NCI-H1694 (cell line): ENCODE measurements at places on chromosomes 3 and 15.

DNA sequence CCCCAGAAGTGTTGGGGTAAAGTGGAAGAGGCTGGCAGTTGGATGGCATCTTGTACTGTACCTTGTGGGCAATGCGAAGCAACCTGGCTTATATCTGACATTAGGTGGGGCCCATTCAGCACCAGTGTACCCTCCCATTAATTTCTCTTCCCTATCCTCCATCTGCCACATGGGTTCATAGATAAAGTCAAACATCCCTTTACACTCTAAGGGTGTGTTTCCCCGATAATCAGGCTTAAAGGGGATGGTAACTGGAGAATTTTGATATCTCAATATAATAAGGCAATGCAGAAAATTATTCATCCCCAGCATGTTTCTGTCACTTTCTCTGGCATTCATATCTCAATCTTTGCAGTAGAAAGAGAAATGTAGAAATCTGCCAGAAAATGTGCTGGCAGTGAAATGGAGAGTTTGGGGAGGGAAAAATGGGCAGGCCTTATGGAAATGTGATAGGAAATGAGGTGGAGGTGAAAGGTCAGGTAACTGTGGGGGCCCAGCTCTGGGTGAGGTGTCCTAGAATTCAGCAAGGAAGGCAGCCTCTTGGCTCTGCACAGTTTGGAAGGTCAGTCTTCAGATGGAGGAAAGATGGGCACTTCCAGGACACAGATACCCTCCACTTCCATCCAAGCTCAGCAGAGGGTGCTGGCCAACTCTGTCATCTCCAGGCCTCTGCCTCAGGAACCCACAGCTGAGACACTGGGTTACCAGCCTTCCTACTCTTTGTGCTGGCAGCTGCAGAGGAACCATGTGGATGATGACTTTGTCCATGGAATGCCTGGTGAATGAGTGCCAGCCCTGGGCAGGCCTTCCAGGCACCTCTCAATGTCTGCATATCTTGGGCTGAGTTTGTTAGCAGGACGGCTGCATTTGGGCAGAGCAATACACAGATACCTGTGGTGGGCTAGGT, 325.9 kb upstream of the CTDSPL start:
- no peak for DNase-seq

DNA sequence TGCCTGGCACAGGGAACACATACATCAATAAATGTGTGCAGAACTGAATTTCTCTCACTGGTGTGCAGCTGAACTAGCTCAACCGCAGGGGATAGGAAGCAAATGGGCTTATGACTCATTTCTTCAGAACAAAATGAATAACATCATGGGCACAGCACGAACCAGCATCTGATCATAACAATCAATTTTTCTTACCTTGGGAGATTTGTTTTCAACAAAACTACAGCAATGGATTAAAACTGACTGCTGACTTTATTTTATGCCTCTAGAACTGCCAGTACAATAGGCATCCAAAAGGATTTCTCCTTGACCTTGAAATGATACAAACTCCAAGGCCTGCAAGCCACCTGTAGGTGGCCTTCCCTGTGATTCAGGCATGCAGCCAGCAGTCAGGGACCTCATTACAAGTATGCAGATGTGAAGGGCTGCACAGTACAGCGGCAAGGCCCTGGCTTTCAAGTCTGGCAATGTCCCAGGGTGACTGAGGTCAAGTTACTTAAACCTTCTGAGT, 26.1 kb downstream of the TAMM41 start:
- peak; percentile 9 for DNase-seq

GRCh38 chr3:70885636-70886035, 573.2 kb upstream of the MDFIC2 start:
- DNase-seq, result no peak

GRCh38 chr3:157436583-157437291, at the start of gene PTX3:
TSS of gene PTX3 (plus strand) at chr3:157436850. CDS start at chr3:157436934, 84 bp downstream.
- DNase-seq, result no peak

DNA sequence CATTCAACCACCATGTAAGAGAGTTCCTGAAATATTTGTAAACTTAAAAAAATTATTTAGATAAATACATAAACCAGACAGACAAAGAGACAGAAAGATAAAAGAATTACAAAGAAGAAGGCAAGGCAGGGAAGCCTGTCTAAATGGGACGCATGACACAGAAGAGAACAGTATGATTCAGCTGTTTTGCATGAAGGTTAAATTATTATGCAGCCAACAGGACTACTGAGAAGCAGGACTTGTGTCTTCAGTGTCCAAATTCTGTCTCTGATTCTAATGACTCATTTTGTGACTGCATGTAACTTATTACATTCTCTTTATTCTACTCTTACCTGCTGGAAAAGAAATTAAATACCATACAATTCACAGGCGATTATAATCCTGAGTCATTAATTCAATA, 340.4 kb upstream of the KCNMB2 start:
- no peak for DNase-seq

DNA sequence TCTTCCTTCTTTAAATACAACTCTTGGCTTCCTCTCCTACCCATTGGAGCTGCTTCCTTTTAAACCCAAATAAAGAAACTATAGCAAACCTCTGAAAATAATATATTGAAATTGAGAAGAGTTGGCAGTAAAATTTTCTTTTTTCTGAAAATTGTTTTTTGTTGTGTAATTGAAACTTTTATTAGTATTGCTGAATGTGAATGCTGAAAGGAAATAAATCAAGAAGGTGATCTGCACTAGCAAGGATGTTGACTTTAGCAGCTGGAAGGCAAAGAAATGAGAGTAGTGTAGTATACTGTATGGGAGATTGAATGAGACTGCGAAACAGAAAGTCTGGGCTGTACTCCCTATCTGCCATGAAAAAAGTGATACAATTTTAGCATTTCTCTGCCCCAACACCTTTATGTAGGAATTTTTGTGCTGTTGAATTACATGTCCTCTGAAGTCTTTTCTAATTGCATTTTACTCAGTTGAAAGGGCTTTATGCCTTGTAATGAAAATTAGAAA, 166.3 kb downstream of the DOCK3 start:
- DNase-seq, result no peak

DNA sequence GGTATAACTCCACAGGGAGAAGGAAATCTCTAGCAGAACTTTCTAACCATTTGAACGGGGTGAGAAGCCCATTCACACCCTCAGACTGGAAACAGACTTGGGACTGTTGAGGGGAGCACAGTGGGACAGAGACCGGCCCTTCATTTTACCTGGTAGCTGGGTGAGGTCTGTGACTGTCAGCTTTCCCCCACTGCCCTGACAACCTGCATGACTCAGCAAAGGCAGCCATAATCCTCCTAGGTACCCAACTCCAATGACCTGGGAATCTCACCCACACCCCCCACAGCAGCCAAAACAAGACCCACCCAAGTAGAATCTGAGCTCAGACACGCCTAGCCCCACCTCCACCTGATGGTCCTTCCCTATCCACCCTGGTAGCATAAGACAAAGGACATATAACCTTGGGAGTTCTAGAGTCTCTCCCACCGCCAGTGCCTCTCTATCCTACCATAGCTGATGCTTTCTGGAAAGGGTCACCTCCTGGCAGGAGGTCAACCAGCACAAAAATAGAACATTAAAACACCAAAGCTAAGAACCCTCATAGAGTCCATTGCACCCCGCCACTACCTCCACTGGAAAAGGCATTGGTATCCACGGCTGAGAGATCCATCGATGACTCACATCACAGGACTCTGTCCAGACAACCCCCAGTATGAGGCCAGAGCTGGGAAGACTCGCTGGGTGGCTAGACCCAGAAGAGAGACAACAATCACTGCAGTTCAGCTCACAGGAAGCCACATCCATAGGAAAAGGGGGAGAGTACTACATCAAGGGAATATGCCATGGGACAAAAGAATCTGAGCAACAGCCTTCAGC, 28.0 kb downstream of the SENP7 start:
- DNase-seq, result no peak

DNA sequence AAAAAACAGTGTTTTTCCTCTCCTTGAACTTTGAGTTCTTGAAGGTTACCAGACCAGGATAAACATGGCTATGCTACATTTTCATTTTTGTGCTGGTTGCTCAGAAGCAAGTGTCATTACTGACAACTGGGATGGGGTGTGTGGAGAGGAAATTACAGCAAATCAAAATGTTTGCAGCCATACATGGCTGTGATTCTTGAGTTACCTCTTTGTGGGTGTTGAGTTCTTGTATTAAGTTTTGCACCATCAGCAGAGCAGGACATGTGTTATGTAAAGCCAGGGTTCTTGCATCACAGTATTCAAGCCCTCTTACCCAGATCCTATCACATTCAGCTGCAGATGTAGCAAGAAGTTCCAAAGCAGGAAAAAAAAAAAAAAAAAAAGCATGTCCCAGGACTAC, 53.9 kb upstream of the ATOSA start:
- no peak for DNase-seq

GRCh38 chr15:43169888-43170287, 15.3 kb upstream of the CCNDBP1 start:
- DNase-seq, result no peak

- no peak for DNase-seq
These were observed 93.0 kb downstream of the FHIT start for GRCh38 chr3:61158216-61158615.

- no peak for DNase-seq
These were observed 160.1 kb downstream of the MFSD1 start for GRCh38 chr3:158961911-158962310.

DNA sequence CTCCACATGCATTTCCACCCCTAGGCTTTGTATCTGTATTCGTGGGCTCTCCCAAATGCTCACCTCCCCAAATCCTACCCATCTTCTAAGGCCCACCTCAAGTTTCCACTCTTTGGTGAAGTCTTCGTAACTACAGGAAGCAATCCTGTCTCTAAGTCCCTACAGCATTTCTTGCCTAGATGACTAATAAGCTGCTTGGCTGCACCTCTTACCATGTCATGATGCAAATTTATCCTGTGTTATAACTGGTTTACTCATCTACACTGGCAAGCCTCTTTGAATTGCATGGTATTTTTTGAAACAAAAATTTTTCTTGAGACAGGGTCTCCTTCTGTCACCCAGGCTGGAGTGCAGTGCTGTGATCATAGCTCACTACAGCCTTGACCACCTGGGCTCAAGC, 73.3 kb downstream of the SETMAR start:
- no peak for DNase-seq

DNA sequence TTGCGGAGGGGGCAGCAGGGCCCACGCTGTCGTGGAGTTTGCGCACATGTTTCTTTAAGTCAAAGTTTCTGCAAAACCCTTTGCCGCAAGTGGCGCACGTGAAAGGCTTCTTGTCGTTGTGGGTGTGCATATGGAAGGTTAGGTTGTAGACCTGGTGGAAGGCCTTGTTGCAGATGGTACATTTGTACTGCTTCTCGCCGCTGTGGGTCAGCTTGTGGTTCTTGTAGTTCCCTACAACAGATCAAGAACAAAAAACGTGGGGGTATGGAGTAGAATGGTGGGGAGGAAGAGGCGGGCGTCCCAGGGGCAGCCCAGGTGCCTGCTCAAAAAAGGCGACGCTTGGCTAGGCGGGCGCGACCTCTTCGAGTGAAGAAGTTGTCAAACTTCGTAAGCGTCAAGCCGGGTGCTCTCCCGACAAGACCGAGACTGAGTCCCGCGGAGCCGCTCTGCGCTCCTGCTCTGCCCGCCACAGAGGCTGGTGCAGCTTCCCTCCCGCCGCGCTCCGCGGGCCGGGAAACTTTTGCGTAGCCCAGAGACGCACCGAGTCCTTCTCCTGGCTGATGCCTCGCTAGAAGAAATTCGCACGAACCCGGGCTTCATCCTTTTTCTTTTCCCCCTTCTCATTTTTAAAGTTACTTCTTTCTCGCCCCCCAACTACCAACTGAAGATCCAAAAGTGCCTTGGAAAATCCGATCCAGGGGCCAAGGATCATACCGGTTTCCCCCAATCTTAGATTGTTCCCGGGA, 3.1 kb downstream of the FEZF2 start:
- no peak for DNase-seq

- no peak for DNase-seq
These were observed 183.0 kb downstream of the SUCNR1 start for GRCh38 chr3:152056481-152056880.

DNA sequence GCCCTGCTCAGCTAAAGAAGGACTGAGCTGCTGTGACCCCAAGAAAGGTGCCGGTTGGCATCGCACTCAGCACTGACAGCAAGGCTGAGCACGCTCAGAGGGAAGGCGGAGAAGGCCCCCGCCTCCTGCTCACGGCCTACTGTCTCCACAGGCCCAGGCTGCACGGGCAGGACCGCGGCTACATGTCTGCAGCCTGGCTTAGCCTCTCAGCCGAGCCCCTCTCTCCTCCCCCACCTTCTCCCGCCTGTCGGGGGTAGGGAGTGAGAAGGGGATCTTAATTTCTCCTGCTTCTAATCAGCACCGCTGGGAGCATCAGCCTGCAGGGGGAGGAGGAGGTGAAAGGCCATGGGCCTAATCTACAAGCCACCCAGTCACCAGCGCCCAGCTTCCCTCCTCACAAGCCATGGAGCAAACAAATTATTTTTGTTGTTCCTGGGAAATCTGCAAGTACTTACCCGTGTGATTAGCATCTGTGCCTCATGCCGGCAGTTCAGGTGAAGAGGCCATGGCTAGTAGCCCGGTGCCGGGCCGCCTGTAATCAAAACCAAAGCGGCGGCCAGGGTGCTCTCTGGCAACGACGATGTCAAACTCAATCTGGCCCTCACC, 68.1 kb downstream of the EPHB3 start:
- DNase-seq, result no peak

DNA sequence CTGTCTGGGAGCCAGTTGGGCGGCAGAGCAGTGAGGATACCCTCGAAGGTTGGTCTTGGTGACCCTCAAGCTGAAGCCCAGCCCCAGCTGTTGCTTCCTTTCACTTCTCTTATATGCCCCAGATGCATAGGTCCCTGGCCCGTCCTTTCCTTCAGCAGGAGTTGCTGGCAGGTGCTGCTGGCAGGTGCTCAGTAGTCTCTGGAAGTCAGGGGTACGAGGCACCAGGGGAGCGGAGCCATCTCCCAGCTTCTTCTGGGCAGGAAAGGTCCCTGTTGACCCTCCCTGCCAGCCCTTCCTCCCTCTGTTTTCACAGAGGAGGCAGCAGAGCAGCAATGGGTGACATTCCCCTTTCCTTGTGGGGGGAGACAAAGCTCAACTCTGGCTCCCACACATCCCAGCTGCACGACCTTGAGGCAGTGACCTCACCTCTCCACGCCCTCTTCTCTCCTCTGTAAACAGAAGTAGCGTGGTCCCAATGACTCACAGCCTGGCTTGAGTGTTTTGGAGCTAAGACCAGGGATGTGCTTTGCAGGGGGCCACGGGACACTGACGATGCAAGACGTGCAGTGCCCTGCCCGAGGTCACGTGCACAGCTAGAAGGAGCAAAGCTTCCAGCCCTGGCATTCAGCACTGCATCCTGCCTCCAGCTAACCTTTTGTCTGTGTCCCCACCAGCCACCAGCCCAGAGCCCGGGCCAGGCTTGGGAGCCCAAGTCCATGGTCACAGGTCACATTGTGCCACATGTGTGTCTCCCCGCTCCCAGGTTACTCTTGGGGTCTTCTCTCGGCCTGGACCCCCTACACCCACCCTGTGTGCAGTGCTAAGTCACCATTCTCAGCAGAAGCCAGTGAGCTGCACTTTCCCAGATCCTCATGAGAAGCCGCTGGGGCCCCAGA, 49.7 kb downstream of the SLC6A6 start:
- no peak for DNase-seq

GRCh38 chr3:172159376-172159775, 120.0 kb downstream of the FNDC3B start:
- no peak for DNase-seq

GRCh38 chr3:120429921-120430361, 20.9 kb downstream of the FSTL1 start:
- DNase-seq, result no peak
